Activated naive CD8-positive, alpha-beta T cell treated with anti-CD3 and anti-CD28 coated beads, Interleukin-2, amount 10 ng/mL, durations not matched to agents 7 days and 5 days (primary cell): ENCODE measurements at places on chromosomes 2 and 18.

- no peak for DNase-seq
Measured at GRCh38 chr2:5751873-5752482, 59.8 kb downstream of the SOX11 start.

GRCh38 chr2:241279413-241279812, 36.1 kb downstream of the HDLBP start:
- DNase-seq = no peak

DNA sequence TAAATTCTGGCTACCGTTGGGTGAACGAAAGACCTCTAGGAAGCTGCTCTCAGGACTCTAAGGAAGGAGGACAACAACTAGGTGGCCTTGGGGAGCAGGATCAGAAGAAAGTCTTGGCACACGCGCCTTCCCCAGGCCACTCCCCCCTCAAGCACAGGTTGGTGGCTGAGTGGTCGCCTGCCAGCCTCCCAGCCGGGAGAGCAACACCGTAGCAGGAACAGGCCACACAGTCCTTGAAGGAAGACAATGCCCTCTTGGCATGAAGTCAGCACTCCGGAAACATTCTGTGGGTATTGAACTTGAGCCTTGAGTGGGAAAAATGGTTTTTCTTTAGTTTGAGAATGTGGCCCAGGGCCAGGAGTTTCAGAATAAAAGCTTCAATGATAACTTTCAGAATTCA, 87.4 kb upstream of the AGAP1 start:
- DNase-seq = no peak

- peak; percentile 17 for DNase-seq
Measured at GRCh38 chr2:96091141-96091710, 25.1 kb downstream of the ADRA2B start.

DNA sequence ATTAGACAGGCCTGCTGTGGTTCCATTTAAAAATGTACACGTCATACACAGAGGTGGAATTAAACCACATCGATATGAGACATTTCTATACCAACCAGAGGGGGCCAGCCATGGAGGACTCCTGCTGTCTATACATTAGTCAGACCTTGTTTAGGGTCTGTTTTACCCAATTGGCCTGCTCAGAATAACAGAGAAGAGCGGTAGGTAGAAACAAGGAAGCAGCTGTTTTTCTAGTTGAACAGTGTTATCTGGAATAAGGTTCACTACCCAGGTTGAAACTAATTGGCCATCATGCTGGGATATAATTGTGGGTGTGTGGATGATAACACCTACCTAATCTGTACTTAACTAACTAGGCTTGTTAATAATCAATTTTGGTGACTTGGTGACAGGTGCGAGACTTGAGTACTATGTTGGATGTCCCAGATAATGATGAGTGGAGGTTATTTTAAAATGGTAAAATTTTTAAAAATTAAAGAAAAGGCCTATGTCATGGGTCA, 47.5 kb downstream of the RHBDD1 start:
- no peak for DNase-seq

DNA sequence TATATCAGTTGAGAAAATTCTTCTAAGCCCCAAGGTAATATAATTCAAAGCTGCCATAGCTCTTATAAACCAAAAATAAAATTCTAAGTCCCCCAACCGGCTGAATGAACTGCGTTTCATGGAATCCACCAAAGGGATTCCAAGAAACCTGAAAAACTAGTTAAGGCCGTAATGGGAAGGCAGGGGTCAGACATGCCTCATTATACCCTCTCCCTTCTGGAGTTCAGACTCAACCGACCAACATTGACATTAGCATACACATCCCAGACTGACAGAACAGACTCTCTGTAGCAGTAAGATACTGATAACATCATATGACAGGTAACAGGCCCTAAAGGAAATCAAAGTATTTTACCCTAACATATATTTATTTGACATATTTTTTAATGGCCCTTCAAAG, 31.4 kb upstream of the PHLPP1 start:
- no peak for DNase-seq

GRCh38 chr2:24016376-24016761, 6.5 kb downstream of the MFSD2B start:
- no peak for DNase-seq

- DNase-seq = no peak
Measured at GRCh38 chr2:38474715-38475566, 97.9 kb upstream of the ATL2 start.

GRCh38 chr18:25075783-25076182, 276.2 kb downstream of the ZNF521 start:
- no peak for DNase-seq

- no peak for DNase-seq
Measured at GRCh38 chr2:58047373-58047935, 848 bp downstream of the VRK2 start.

DNA sequence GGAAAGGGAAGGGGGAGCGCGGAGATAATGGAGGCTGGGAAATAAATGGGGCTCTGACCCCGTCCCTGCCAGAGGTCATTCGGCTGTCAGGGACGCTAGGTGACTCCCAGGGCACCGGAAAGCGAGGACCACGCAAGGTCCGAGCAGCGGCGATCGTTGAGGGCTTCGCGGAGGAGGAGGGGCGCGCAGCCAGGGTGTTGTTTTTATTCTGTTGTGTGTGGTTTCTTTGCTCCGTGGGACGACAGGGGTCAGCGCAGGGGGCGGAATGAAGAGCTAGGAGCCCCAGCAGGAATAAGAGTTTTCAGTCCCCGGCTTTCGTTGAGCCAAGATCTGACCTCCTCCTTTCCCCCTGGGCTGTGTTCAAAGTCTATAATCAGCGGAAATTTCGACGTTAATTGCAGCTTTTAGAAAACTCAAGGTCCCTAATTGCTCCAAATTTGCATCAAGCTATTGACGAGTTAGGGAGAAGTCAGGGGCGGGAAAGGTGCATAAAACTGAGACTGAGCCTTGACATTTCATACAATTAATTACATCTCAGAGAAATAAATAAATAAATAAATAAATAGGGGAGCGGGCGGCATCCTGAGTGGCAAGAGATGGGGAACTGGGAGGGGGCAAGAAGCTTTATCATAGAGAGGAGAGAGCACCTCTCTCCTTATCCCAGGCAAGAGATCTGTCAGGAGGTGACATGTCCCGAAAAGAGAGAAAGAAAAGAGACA, 2.2 kb downstream of the GAD1 start:
- DNase-seq = no peak

- no peak for DNase-seq
Measured at GRCh38 chr2:46849046-46849715, 66.4 kb downstream of the MCFD2 start.

DNA sequence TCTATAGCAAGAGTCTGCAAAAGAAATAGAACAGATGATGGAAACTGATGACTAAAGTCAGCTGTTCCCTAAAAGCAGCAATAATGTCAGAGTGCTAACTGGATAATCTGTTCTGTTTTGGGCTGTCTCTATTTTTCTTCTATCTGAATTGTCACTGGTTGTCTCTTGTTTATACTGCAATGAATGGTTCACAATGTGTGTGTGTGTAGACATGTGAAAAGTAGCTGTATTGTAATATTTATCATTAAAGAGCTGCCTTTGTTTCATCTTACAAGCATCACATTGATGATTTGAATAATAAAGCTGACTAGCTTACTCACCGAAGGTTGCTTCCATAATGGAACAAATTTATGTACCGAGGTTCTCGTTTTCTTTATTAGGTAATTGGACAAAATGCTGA, 456.0 kb upstream of the ZEB2 start:
- DNase-seq = no peak

DNA sequence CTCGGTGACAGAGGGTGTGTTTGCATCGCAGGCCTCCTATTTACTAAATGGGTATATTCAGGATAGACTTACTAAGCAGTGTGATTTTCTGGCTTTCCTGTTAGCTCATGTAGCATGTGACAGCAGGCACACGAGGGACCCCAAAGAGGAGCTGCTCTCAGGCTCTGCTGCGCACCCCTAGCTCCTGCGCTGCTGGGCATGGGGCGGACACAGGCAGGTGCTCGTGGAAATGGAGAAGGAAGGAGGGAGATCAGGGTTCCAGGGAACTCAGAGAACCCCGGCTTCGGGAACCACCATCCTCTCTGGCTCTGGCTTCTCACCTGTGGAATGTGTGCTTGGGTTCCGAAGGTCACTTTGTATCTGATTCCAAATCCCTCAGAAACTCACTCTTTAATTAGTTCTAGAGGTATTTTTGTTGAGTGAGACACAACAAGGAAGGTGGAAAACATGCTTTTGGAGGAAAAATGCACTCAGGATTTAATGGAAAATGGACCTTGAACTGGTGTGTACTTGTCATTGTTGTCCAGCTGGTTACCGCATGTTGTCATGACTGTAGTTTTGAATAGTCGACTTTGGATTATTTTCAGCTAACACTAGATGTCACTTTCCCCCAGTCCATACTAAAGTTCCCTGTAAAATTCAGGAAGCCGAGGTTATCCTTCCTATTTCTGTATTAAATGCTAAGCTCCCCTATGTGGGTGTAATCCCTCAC, 3.5 kb downstream of the SNTG2 start:
- no peak for DNase-seq

DNA sequence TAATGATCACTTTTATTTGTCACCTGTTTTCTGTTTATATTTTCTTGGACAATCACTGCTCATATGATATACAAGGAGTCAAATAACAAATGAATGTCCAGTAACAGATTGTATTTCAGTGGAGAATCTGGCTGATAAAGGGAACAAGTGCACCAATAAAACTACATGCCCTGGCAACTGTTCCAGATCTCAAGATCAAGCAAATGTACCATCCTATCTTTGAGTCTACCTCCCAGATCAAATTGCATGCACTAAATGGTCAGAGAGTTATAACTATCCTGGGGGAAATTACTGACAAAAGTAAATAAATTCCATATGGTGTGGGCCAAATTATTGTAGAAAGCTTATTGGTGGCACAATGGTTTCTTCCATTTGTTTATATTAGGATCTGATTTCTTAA, 452.8 kb downstream of the MBD2 start:
- DNase-seq = no peak

GRCh38 chr2:8154270-8154669, 527.6 kb upstream of the ID2 start:
- no peak for DNase-seq

- no peak for DNase-seq
Measured at GRCh38 chr2:188752311-188752710, 221.9 kb upstream of the COL3A1 start.

GRCh38 chr2:72770879-72771461, 54.9 kb downstream of the EXOC6B start:
- DNase-seq = no peak

GRCh38 chr2:172968061-172968469, 107.6 kb upstream of the MAP3K20 start:
- no peak for DNase-seq

GRCh38 chr18:61583548-61583947, 250.3 kb downstream of the CDH20 start:
- DNase-seq = no peak

GRCh38 chr2:168935810-168936581, 34.9 kb downstream of the G6PC2 start:
- DNase-seq = no peak

DNA sequence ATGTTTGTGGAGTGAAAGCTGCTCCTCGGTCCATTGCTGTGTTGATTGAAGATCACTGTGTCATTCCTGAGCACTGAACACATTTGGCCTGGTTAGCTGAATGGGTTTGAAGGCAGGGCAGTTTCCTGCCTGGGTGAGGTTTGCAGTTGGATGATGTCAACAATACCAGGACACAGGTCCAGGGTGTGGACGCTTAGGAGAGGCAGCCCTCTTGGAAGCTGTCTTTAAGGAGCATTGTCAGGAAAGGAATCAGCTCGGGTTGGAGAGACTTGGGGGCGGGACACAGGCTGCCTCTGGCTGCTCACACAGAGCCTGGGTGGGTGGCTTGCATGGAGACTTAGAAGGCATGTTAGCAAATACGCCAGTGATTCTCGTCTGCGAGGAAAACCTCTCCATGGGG, 237.7 kb downstream of the SEPTIN10 start:
- no peak for DNase-seq

GRCh38 chr2:23698721-23699579, 228.0 kb downstream of the ATAD2B start:
- no peak for DNase-seq

DNA sequence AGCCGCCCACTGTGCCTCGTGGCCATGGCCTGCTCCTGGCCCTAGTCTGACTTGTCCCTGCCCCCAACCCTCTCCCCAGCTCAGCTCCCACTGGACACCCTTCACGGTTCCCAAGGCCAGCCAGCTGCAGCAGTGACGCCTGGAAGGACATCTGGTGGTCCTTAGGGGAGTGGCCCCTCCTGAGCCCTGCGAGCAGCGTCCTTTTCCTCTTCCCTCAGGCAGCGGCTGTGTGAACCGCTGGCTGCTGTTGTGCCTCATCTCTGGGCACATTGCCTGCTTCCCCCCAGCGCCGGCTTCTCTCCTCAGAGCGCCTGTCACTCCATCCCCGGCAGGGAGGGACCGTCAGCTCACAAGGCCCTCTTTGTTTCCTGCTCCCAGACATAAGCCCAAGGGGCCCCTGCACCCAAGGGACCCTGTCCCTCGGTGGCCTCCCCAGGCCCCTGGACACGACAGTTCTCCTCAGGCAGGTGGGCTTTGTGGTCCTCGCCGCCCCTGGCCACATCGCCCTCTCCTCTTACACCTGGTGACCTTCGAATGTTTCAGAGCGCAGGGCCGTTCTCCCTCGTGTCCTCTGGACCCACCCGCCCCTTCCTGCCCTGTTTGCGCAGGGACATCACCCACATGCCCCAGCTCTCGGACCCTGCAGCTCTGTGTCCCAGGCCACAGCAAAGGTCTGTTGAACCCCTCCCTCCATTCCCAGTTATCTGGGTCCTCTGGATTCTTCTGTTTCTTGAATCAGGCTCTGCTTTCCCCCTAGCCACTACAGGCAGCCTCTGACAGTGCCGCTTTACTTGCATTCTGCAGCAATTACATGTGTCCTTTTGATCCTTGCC, 35.8 kb downstream of the ANO7 start:
- DNase-seq = no peak

DNA sequence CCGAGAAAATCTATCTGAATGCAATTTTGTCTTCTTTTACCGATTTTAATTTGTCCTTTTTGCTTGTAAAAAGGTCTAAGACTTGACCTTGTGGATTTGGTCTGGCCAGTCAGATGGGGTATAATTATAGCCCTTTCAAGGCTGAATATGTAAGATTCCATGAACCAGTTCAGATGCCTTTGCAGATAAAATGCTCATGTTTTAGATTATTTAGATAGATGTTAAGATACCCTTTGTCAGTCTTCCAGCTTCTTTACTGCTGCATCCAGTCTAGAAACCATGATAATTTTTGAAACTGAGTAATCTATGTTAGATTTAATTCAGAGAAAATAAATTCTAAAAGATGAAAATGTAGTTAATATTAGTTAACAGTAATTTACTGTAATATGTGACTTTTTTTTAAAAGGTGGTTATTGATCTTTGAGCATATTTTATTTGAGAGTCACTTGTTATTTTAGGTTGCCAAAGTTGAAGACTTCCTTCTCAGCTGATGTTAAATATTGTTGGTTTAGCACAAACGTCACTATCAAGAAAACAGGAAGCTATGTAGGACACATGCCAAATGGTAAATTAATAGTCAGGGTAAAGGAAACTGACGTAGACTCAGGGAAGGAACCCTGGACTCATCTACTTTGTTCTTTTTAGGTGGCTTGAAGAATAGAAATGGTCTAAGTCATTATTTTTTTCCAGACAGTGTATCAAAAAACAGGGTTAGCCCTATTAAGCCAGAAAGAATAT, 29.8 kb downstream of the BABAM2 start:
- no peak for DNase-seq
